Stimulated activated CD8-positive, alpha-beta memory T cell treated with anti-CD3 and anti-CD28 coated beads, Interleukin-7, amount 100 ng/mL, for 24 hours (primary cell): ENCODE measurements at places on chromosomes 1 and 21.

- no peak for DNase-seq
Measured at GRCh38 chr1:69852706-69853105, 285.0 kb downstream of the LRRC7 start.

DNA sequence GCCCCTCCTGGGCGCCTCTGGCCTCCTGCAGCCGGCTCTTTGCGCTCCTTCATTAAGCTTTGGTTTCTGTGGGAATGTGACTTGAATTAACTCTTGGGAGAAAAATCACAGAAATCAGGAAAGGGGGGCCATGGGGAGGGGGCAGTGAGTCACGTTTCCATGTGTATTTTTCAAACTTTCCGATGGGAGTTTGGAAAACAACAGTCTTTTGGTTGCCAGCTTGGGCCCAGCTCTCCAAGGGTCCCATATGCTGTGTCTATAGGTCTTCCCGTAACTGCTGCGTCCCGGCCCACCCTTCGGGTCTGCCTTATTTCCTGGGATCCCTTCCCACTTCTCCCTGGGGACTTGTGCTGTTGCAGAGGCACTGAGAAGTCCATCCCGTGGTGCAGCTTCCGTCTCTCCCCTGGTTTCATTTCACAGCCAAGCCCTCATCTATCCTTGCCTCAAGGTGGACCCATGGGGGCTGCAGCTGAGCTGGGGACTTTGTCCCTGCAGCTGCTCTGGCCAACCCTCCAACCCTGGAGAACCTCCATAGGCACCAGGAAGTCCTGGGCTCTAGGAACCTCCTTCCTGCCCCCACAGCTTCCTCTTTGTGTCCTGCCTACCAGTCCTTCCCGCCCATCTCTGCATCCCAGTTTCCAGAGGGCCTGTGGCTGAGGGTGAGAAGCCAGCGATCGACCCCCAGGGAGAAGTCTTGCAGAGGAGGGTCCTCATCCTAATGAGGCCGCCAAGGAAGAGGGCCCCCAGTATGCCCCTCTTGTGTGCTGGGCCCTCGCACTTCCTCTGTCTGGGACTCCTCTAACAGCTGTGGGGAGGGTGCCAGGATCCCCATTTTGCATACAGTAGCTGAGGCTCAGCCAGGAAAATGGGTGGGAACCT lies 11.6 kb upstream of the LMNA start:
- DNase-seq, result no peak

DNA sequence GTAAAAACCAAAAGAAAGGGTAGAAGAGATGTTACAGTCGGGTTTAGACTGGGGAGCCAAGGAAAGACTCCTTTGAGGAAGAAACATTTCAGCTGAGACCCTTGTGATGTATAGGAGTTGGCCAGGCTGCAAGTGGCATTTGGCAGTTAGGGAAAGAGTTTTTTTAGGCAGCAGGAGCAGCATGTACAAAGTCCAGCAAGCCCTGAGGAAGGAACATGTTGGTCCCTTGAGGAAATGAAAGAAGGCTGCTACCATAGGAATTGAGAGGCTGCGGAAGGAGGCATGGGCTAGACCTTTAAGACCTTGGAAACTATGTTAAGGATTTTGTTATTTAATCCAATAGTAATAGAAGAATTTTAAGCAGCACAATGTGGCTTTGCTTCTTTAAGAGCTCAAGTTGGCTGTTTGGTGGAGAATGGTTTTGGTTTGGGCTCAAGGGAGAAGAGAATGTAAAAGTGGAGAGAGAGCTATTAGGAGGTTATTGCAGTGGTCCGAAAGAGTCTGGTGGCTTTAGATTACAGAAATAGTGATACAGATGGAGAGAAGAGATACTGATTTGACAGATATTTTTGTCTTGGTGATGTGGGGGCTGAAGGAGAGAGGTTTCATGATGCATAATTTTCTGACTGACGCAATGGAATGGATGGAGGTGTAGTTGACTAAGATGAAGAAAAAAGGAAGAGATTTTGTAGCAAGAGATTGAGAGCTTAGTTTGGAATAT lies 26.6 kb downstream of the SMAP2 start:
- DNase-seq, result no peak

GRCh38 chr1:184289825-184290550 lies 96.8 kb upstream of the C1orf21 start:
- no peak for DNase-seq

- no peak for DNase-seq
Measured at GRCh38 chr1:164263540-164263939, 295.4 kb upstream of the PBX1 start.
